ENCODE measurements at places on chromosomes 12 and 14. TPM values are rescaled to one million over a fixed set of nuclear protein-coding genes. Genes with fewer than 3 reads are reported as not detected.
A peak's percentile ranks its signal among the peaks of the same experiment; 100 is the strongest.

- H3K4me1 ChIP-seq = no peaks in the 10 kb centered on the region
- H3K27me3 ChIP-seq = no peaks in the 10 kb centered on the region
Observed at GRCh38 chr12:11717519-11717961, 68.1 kb downstream of the ETV6 start.

The OR6C68 gene
- total RNA-seq = not detected

GRCh38 chr12:81543621-81544139 is 215.5 kb downstream of the PPFIA2 start:
- no peak overlapping the region for H3K4me3 ChIP-seq
- H3K27ac ChIP-seq = no peak overlapping the region
- no peaks in the 10 kb centered on the region for H3K4me1 ChIP-seq
- no peaks in the 10 kb centered on the region for H3K27me3 ChIP-seq
- H3K36me3 ChIP-seq = no peaks in the 10 kb centered on the region

The FMNL3 gene
- total RNA-seq = 40.5 TPM

DNA sequence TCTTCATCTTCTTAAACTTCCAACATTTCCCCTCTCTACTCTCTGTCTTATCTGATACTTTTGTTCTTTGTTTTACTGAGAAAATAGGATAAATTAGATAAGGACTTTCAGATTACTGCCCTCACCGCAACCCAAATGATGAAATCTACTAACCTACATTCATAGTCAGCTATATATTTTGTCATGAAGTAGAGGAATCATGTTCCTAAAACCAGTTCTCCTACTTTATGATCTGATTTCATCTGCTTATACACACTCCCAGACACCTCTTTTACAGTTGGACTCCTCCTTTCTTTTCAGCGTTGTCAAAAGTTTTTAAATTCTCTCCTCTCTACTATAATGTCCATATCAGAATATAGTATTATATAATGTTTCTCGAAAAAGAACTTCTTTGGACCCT is 29.7 kb downstream of the MGAT4C start:
- H3K36me3 ChIP-seq = no peaks in the 10 kb centered on the region
- no peak overlapping the region for H3K27ac ChIP-seq
- DNase-seq = no peak
- no peak overlapping the region for H3K4me3 ChIP-seq

The WNK1 gene
- total RNA-seq = 276 TPM

The APOF gene
- total RNA-seq = not detected

The SOAT2 gene
- not detected for total RNA-seq

The OTUB2 gene
- 19.3 TPM for total RNA-seq

GRCh38 chr12:21451529-21451928 is 14.1 kb downstream of the PYROXD1 start:
- H3K4me3 ChIP-seq = no peak overlapping the region
- no peak overlapping the region for H3K27ac ChIP-seq
- no peaks in the 10 kb centered on the region for H3K36me3 ChIP-seq
- H3K4me1 ChIP-seq = no peaks in the 10 kb centered on the region
- no peak for DNase-seq

GRCh38 chr14:72554401-72554800 is 339.5 kb downstream of the DPF3 start:
- no peaks in the 10 kb centered on the region for H3K36me3 ChIP-seq
- no peak for DNase-seq

DNA sequence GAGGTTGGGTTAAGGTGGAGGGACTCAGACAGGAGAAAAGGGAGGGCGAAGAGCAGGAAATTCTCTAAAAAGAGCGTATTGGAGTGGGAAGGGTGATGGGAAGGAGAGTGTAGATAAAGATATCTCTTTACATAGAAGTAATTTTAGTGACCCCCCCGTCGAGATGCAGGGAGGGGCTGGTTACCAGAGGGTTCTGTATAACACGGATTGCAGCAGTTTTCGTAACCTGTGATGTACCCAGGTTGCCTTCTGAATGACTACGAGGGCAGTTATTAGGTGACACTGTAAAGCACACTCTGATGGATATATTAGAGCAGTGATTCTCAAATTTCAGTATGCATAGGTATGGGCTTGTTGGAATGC is 443 bp downstream of the DNAL1 start:
- peak overlapping the region; percentile 73 for H3K4me3 ChIP-seq
- no peak for DNase-seq
- H3K27ac ChIP-seq = peak overlapping the region; percentile 76
- no peaks in the 10 kb centered on the region for H3K27me3 ChIP-seq
- no peaks in the 10 kb centered on the region for H3K36me3 ChIP-seq

DNA sequence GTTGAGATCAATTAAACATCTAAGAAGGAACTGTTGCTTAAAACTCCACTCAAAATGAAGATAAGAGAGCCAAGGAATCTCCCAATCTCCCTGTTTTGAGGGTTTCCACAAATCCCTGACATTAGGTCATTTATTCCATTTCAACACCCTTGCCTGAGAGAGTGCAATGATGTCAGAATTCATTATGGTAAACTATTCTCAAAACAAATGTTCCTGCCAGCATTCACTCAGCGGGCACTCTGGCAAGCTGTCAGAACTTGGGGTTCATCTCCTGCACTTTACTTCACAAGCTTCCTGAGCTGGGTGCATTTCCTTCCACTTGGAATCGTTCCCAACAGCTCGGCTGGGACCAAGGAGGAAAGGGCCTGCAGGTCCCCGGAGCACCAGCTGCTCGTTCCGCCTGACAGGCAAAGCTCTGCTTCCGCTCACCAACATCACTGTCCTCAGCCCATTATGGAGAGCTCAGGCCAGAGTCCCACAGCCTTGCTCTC is 117.8 kb downstream of the TTC7B start:
- H3K27me3 ChIP-seq = no peaks in the 10 kb centered on the region
- no peak for DNase-seq
- H3K27ac ChIP-seq = no peak overlapping the region
- no peak overlapping the region for H3K4me3 ChIP-seq
- no peaks in the 10 kb centered on the region for H3K36me3 ChIP-seq

DNA sequence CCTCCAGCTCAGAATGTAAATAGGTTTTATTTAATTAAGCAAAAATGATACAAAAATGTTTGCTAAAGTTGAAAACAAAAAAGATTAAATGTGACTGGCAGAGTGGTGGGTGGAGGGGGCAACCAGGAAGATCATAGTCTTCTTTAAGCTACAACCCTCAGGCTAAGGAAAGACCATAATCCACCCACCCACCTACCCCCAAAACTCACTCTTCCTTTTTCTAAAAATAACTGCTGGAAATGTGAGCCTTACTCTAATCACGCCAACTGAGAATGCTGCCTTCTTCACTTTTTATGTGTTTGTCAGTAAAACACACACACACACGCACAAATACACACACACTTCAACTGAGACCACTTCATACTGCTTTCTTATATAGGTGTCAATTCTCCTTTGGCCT is 230.0 kb upstream of the EGLN3 start:
- no peak for DNase-seq
- H3K36me3 ChIP-seq = no peaks in the 10 kb centered on the region
- no peak overlapping the region for H3K27ac ChIP-seq
- no peaks in the 10 kb centered on the region for H3K27me3 ChIP-seq
- no peaks in the 10 kb centered on the region for H3K4me1 ChIP-seq
- no peak overlapping the region for H3K4me3 ChIP-seq

DNA sequence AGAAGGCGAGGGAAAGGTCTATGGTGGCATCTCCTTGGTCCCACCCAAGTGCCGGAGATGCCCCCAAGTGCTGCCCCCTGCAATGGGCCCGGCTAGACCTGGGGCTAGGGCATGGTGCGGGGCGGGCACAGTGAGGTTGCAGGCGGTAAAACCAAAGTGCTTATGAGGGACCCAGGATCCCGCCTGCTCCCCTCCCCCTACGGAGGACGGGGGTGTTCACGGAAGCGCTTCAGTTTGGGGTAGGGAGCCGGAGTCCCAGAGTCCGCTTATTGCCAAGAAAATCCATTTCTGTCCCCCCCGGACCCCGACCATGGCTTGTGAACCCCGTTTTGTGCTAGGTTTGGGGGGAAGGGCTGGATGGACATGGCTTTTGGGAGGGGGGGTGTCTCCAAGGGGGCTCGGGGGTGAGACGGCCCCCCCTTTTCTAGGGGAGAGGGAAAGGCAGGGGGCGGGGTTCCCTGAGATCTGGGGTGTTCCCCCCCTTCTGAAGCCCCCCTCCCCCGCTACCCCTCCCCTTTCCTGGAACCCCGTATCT is 5.4 kb upstream of the GPR84 start:
- DNase-seq = no peak
- H3K36me3 ChIP-seq = no peaks in the 10 kb centered on the region
- H3K27me3 ChIP-seq = no peaks in the 10 kb centered on the region
- peak overlapping the region; percentile 37 for H3K4me3 ChIP-seq
- peak overlapping the region; percentile 82 for H3K27ac ChIP-seq

DNA sequence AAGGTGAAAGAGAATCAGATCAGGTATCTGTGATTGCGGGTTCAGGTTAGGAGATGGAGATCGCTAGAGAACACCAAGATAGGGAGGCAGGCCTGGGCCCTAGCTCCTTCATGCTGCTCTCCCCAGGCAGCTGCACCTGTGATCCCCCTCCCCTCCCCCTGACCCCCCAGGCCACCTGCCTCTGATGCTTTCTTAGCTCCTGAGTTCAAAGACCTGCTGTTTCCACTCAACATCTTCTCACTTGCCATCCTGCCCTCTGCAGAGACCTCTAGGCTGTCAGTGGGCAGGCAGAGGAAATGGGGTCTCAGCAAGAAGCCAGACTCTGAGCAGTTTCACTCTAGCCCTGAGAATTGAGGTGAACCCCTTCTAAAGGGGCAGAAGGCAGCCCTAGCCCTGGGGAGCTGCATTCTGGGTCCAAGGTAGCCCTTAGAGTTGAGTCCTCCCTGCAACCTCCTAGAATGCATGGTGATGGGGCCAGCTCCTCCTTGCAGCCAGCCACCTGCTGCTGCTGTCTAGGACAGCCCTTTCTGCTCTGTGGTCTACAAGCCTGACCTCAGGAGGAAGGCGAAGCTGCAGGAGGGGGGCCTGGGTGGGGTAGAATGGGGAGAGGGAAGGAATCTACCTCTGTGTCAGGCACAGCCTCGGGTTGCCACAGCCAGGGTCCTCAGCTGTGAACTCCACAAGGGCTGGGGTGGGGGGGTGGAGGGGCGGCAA is 6.4 kb upstream of the SLC48A1 start:
- no peaks in the 10 kb centered on the region for H3K27me3 ChIP-seq
- no peak overlapping the region for H3K27ac ChIP-seq
- no peaks in the 10 kb centered on the region for H3K36me3 ChIP-seq
- DNase-seq = no peak
- no peak overlapping the region for H3K4me3 ChIP-seq

The DIO3 gene
- 4.6 TPM for total RNA-seq

DNA sequence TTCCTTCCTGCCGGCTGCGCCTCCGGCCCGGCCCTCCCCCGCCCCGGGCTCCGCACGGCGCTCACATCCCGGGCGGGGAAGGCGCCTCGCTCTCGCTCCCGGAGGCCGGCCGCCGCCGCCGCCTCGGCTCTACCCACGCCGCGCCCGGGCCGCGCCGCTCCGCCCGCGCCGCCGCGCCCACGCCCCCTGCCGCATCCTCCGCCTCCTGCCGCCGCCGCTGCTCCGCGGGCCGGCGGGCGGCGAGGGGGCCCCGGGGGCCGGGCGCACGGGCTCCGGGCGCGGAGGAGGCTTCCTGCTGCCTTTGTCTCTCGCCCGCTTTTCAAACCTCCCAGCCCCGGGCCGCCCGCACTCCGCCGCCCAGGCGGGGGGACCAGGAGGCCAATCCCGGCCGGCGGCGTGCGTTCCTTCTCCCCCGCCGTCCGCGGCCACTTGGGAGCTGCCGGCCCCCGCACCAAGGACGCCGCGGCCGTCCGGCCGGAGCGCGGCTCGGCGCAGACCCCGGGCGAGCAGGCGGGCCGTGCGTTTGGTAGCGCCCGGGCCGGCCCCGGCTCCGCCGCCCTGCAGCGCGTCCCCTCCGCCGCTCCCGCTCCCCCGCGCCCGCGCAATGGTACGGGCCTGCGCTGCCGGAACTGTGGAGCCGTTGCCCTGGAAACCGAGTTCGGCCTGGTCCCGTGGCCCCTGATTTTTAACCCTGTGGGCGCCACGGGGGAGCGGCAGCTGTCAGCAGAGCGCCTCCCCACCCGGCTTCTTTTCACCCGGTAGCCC is at the start of gene FBXL14:
Gene FBXL14, minus strand, starts transcription at position 321 of the 765 bp plus-strand sequence. CDS start 515 bp downstream, outside the sequence.
- H3K4me3 ChIP-seq = peak within 1 kb of the TSS; percentile 86
- H3K36me3 ChIP-seq = no peaks in the 10 kb centered on the region
- peaks cover 35% of the 10 kb centered on the region for H3K4me1 ChIP-seq
- peak within 1 kb of the TSS; percentile 90 for H3K27ac ChIP-seq

The CCDC177 gene
- 1.9 TPM for total RNA-seq

DNA sequence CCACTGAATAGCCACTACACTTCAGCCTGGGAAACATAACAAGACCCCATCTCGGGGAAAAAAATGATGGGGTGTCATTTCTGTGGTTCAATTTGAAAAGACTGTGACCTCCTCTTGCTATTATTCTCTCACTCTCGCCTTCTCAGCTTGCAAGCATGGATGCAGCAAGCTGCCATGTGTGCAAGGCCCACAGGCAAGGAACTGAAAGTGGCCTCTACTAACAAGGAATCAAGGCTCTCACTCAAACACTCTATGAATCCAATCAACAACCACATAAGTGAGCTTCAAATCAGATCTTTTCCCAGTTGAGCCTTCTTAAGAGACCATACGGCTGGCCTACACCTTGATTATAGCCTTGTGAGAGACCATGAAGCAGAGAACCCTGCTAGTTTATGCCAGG is 17.9 kb upstream of the DHRS7 start:
- no peaks in the 10 kb centered on the region for H3K36me3 ChIP-seq
- no peak overlapping the region for H3K4me3 ChIP-seq
- no peak for DNase-seq
- H3K4me1 ChIP-seq = no peaks in the 10 kb centered on the region
- H3K27me3 ChIP-seq = no peaks in the 10 kb centered on the region

DNA sequence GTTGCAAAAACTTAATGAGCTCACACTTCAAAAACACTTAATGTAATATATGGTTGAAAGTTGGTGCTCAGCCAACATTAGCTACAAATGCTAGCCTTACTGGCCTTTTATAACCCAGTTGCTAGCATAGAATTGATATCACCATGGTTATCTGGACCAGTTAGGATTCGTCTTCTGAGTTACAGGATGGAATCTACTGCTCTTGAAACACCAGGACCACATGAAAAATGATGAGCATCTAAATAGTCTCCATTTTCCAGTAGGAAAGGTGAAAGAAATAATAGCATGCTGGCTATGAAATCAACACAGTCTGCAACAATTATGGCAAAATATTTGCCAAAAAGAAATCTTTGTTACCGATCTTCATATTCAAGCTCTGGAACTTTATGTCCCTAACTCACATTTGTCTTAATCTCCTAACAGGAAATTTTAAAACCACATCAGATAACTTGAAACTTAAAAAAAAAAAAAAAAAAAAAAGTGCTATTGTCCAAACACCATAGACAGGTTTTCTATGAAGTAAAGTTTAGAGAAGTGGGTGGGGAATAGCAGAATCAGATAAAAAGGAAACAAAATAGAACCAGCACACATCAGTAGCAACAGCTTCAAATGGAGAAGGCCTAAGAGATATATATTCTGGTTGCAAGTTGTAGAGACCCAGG is 12.6 kb upstream of the CD69 start:
- no peaks in the 10 kb centered on the region for H3K27me3 ChIP-seq
- H3K36me3 ChIP-seq = no peaks in the 10 kb centered on the region
- no peak overlapping the region for H3K4me3 ChIP-seq
- no peak overlapping the region for H3K27ac ChIP-seq

- no peak overlapping the region for H3K4me3 ChIP-seq
- H3K36me3 ChIP-seq = no peaks in the 10 kb centered on the region
- DNase-seq = peak; percentile 22
- H3K4me1 ChIP-seq = peaks cover 5% of the 10 kb centered on the region
Observed at GRCh38 chr12:75877763-75878621, 153.6 kb downstream of the PHLDA1 start.

- H3K36me3 ChIP-seq = no peaks in the 10 kb centered on the region
- H3K27ac ChIP-seq = no peak overlapping the region
- no peaks in the 10 kb centered on the region for H3K27me3 ChIP-seq
Observed at GRCh38 chr12:104478396-104479122, 21.8 kb downstream of the CHST11 start.

The CMKLR1 gene
- 2.4 TPM for total RNA-seq

The CIDEB gene
- total RNA-seq = 3.8 TPM
